Uterine smooth muscle cell (primary cell): ENCODE measurements at places on chromosomes 3 and 15. TPM values are rescaled to one million over a fixed set of nuclear protein-coding genes. Genes with fewer than 3 reads are reported as not detected.

The TM4SF4 gene
- total RNA-seq: not detected in 2 replicates

The ZNF501 gene
- total RNA-seq: 7.1 and 8.1 TPM in 2 replicates

The TMEM202 gene
- total RNA-seq: not detected in 2 replicates

The CP gene
- not detected in 2 replicates for total RNA-seq

The LMAN1L gene
- 0.11 TPM in 1 of 2 replicates, not detected in the other for total RNA-seq

The FBXO40 gene
- under 0.01 TPM in 1 of 2 replicates, not detected in the other for total RNA-seq

The BRK1 gene
- total RNA-seq: 83.0 and 109 TPM in 2 replicates

The RARRES1 gene
- 26.2 and 30.5 TPM in 2 replicates for total RNA-seq

The RTP1 gene
- not detected in 2 replicates for total RNA-seq

The SIDT1 gene
- not detected in 2 replicates for total RNA-seq

The ZBTB20 gene
- total RNA-seq: 14.9 and 17.4 TPM in 2 replicates

The HHATL gene
- total RNA-seq: not detected in 2 replicates

The THSD4 gene
- 63.7 and 146 TPM in 2 replicates for total RNA-seq

The ANKRD34C gene
- not detected in 2 replicates for total RNA-seq

The GABPB1 gene
- total RNA-seq: 53.9 and 66.5 TPM in 2 replicates

The LDHAL6B gene
- total RNA-seq: under 0.01 TPM in 1 of 2 replicates, not detected in the other

The DZIP1L gene
- total RNA-seq: 38.3 and 40.7 TPM in 2 replicates

The ARHGAP31 gene
- total RNA-seq: 5.1 and 5.8 TPM in 2 replicates

The CHDH gene
- 0.44 and 0.62 TPM in 2 replicates for total RNA-seq

The ITIH1 gene
- not detected in 2 replicates for total RNA-seq

The CIB2 gene
- total RNA-seq: 1.2 and 3.6 TPM in 2 replicates

The TMEM266 gene
- not detected in 2 replicates for total RNA-seq

The SERPINI2 gene
- total RNA-seq: not detected in 2 replicates

The SLC28A1 gene
- under 0.01 and 0.12 TPM in 2 replicates for total RNA-seq

The MST1R gene
- total RNA-seq: 0.25 and 0.33 TPM in 2 replicates

The GOLGA8S gene
- under 0.01 and 0.12 TPM in 2 replicates for total RNA-seq

The GALNT15 gene
- total RNA-seq: 3.4 and 4.6 TPM in 2 replicates

The CCDC14 gene
- total RNA-seq: 48.9 and 78.1 TPM in 2 replicates

The NEIL1 gene
- 2.7 and 6.1 TPM in 2 replicates for total RNA-seq

The NOP10 gene
- 134 and 210 TPM in 2 replicates for total RNA-seq

The FAM43A gene
- 15.5 and 28.5 TPM in 2 replicates for total RNA-seq

The AHSG gene
- total RNA-seq: not detected in 2 replicates

The ARGFX gene
- total RNA-seq: not detected in 2 replicates

The RETNLB gene
- not detected in 2 replicates for total RNA-seq

The CCR1 gene
- 0.87 and 2.7 TPM in 2 replicates for total RNA-seq

The NXPE3 gene
- total RNA-seq: 25.2 and 34.0 TPM in 2 replicates

The LYZL4 gene
- total RNA-seq: not detected in 2 replicates

The USP50 gene
- total RNA-seq: 0.62 TPM in 1 of 2 replicates, not detected in the other

The TERB2 gene
- not detected in 2 replicates for total RNA-seq

The OXTR gene
- 8.9 and 12.1 TPM in 2 replicates for total RNA-seq

The EPHA6 gene
- 0.22 TPM in 1 of 2 replicates, not detected in the other for total RNA-seq

The GOLGA6B gene
- total RNA-seq: not detected in 2 replicates

The TTC14 gene
- total RNA-seq: 47.3 and 68.9 TPM in 2 replicates

The KIF9 gene
- total RNA-seq: 3.2 TPM in 2 replicates

The ATG3 gene
- total RNA-seq: 79.7 and 112 TPM in 2 replicates

The DAZL gene
- total RNA-seq: not detected in 2 replicates

The REC114 gene
- not detected in 2 replicates for total RNA-seq

The POLQ gene
- 6.5 and 18.6 TPM in 2 replicates for total RNA-seq

The CACNA2D3 gene
- total RNA-seq: not detected in 2 replicates

The IL5RA gene
- not detected in 2 replicates for total RNA-seq
